ENCODE measurements at places on chromosomes 5 and 9. TPM values are rescaled to one million over a fixed set of nuclear protein-coding genes. Genes with fewer than 3 reads are reported as not detected.

Gene C9orf153
- 0.34 TPM for total RNA-seq

Gene SLC35A4
- total RNA-seq, result 78.9 TPM

Gene OR13D1
- not detected for total RNA-seq

Gene FNIP1
- total RNA-seq, result 14.3 TPM

Gene NPR2
- total RNA-seq, result 4.6 TPM

Gene TLE1
- 80.1 TPM for total RNA-seq

Gene RMRP
- total RNA-seq, result 7.0 TPM

Gene ITGA2
- 10.3 TPM for total RNA-seq

Gene SPINK1
- 1.9 TPM for total RNA-seq

Gene LVRN
- 0.03 TPM for total RNA-seq

Gene HK3
- not detected for total RNA-seq

Gene SLC6A7
- not detected for total RNA-seq

Gene PRR7
- total RNA-seq, result 13.8 TPM

Gene PTGS1
- total RNA-seq, result 1.6 TPM

Gene TSPAN17
- total RNA-seq, result 65.4 TPM

Gene ABCA2
- total RNA-seq, result 28.7 TPM

Gene DAB2
- 7.0 TPM for total RNA-seq

Gene SEMA6A
- total RNA-seq, result 0.15 TPM

Gene IL5
- total RNA-seq, result not detected

Gene LIX1
- total RNA-seq, result not detected

Gene SMIM33
- not detected for total RNA-seq

Gene KCNV2
- not detected for total RNA-seq

Gene LEAP2
- 0.65 TPM for total RNA-seq

Gene IL3
- not detected for total RNA-seq

Gene JAKMIP2
- not detected for total RNA-seq

Gene HACD4
- 1.0 TPM for total RNA-seq

Gene PROP1
- total RNA-seq, result 0.12 TPM

Gene CCDC152
- total RNA-seq, result not detected

Gene EGFL7
- total RNA-seq, result 38.6 TPM

Gene GABRB2
- not detected for total RNA-seq

Gene PCDHB5
- 1.3 TPM for total RNA-seq
